ENCODE measurements at places on chromosomes 16 and 17.

DNA sequence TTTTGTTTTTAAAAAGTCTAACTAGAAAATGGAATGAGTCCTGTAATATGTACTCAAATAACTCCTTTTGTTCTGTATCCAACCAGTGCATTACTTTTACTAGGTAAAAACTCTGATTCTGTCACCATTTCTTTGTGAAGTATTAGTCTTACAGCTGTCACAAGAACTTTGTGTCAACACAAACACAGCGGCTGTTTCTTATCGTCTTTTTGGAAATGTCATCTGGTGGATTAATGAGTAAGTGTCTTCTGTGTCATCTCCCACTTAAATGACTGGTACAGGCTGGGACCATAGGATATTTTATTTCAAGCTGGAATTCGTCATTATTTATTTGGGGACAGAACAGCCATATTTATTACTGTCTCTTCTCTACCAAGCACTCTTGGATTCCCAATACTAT, 19.1 kb upstream of the ALDH3A2 start:
- no peak for DNase-seq

GRCh38 chr16:73384506-73385089, 336.7 kb upstream of the ZFHX3 start:
- no peak for DNase-seq

DNA sequence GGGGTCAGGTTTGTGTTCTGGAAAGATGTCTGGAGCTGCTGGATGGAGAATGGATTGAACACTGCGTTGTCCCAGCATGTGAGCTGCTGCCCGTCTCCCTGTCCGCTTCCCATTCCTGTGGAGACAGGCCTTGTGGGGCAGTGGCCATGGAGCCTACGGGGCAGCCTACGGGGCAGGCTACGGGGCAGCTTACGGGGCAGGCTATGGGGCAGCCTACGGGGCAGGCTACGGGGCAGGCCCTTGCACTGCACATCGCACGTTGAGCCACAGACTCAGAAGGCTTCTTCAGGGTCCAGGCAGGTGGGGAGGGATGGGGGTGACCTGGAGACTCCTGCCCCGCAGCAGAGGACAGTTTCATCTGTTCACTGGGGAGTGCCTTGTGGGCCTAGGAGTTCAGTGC, 9.7 kb upstream of the DBNDD1 start:
- no peak for DNase-seq

DNA sequence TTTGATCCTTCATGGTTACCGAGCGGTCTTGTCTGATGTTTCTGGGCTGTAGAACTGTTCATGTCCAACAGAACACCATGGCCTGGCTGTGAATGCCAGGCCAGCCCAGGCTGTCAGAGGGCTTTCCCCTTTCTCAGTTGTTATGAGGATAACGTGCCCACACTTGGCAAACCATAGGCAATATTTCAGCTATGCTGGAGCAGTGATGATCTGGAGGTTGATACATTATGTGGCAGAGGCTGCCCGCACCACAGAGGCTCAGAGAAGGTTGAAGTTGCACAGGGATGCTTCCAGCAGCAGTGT, 92.9 kb downstream of the C16orf78 start:
- DNase-seq: no peak

GRCh38 chr16:62190426-62190825, 154.2 kb upstream of the CDH8 start:
- no peak for DNase-seq

DNA sequence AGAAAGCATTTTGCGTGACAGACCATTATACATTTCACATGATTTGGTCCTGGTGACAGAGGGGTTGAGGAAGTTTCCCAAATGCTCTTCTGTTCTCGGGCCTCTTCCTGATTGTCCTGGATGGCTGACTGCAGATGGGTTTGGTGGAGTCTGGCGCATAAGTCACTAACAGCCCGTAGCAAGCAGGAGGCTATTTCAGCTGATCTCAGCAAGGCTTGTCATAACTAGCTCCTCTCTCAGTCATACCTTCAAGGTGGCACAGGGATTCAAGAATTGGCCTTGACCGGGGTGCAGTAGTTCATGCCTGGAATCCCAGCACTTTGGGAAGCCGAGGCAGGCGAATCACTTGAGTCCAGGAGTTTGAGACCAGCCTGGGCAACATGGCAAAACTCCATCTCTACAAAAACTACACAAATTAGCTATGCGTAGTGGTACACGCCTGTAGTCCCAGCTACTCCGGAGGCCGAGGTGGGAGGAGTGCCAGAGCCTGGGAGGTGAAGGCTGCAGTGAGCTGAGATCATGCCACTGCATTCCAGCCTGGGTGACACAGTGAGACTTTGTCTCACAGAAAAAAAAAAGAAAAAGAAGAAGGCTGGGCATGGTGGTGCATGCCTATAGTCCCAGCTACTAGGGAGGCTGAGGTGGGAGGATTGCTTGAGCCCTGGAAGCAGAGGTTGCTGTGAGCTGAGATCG, 68.9 kb upstream of the HAS3 start:
- no peak for DNase-seq

GRCh38 chr17:55822028-55822427, 71.2 kb downstream of the PCTP start:
- no peak for DNase-seq

GRCh38 chr17:44304651-44305050, 3.8 kb upstream of the RUNDC3A start:
- no peak for DNase-seq

DNA sequence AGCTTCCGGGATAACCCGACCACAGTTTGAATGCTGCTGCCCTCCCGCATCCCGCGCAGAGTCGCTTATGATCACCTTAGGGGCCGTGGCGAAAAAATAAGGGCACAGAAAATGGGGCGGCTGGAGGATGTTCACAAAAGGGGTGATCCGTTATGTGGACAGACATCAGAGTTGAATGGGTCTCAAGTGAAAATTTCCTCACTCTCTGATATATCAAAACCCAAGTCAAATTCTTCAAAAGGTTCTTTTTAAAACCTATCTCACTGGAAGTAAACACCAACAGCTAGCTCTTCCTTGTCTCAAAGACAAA, 400 bp upstream of the CEP112 start:
- DNase-seq: no peak

GRCh38 chr17:64400642-64401041, 10.0 kb upstream of the PECAM1 start:
- no peak for DNase-seq

GRCh38 chr17:19383681-19384470, 3.1 kb downstream of the MFAP4 start:
- DNase-seq: no peak

- DNase-seq: no peak
Observed at GRCh38 chr16:56716761-56717160, 13.2 kb upstream of the NUP93 start.

DNA sequence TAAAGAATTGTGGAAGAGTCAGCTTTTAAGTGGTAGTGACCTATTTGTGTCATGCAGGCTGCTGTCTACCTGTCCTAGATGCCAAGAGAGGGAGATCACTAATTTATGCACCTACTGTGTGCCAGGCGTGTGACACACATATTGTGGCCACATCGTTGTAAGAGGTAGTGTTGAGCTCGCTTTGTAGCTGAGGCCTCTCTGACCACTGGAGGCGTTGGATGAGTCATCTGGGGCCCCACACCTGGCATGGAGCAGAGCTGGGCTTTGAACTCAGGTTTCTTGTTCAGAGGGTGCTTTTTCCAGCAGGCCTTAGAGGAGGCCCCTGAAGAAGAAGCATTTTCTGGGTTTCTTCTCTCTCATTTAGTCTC, 52.3 kb upstream of the LGALS9 start:
- DNase-seq: no peak

GRCh38 chr16:75320435-75320834, 69.0 kb upstream of the BCAR1 start:
- DNase-seq: no peak

DNA sequence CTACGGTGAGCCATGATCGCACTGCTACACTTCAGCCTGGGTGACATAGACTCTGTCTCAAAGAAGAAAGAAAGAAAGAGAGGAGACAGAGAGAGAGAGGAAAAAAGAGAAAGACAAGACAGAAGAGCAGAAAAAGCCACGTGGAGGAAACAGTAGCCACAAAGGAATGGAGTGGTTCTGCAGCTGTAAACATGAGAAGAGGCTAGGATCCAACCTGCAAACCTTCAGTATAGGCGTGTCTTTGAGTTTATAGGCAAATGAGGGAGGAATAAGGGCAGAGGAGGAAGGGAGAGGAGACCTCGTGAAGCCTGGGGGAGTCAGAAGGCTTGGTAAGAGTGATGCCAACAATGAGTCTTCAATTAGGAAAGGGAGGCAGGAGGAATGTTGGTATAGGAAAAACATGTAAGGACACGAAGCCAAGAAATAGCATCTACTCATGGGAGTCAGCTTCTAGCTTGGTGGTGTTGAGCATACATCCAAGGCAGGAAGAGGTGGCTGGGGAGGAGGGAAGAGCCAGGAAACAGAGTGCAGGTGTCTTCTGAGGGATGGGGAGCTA, 3.9 kb downstream of the MED9 start:
- no peak for DNase-seq

Data from non-pigmented ciliary epithelial cell (primary cell).